Activated naive CD4-positive, alpha-beta T cell treated with anti-CD3 and anti-CD28 coated beads for 36 hours (primary cell): ENCODE measurements at places on chromosomes 4 and X.

GRCh38 chrX:8755116-8755515 lies 23.2 kb upstream of the ANOS1 start:
- no peak for DNase-seq

- DNase-seq = no peak
These were observed 91.2 kb upstream of the SORBS2 start for GRCh38 chr4:185903205-185903604.

- no peak for DNase-seq
These were observed 10.4 kb downstream of the CCSER1 start for GRCh38 chr4:90137555-90137954.

GRCh38 chrX:153771415-153772315 lies 7.6 kb downstream of the PLXNB3 start:
- DNase-seq = no peak

DNA sequence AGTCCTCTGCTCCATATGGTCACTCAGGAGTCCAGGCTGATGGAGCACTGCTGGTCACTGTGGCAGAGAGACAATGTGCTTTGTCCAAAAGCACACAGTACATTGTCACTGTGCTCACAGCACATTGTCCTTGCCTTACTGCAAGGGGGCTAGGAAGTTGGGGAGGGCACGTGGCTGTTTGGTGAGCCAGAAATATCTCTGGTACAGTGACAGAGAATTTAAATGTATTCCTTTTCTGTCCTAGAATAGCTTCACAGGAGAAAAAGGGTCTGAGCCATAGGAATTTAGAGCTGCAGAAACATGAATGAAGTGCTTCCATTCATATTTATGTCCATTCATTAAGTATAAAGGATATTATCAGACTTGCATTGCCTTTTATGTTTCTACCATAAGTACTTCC lies 110.8 kb upstream of the TRIM2 start:
- no peak for DNase-seq

DNA sequence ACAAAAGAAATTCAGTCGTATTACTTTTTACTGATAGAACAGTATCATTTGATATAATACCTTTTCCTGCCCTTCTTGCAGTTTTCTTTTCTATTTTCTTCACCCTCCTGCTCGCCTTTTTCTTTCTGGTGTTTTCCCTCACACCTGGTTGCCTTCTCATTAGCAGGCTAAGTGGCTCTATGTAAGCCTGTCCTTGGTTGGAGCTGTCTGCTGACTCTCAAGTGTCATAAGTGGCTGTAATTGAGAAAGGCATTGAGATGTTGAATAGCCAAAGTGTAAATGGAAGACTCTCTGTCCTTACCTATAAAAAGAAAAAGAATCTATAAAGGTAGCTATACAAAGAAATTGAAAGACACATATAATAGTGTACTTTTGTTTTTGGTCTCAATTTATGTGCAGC lies 180.7 kb downstream of the ADGRL3 start:
- no peak for DNase-seq

GRCh38 chr4:135838889-135839288 lies 1637.3 kb upstream of the PABPC4L start:
- no peak for DNase-seq
